ENCODE measurements at places on chromosomes 3 and 15. TPM values are rescaled to one million over a fixed set of nuclear protein-coding genes. Genes with fewer than 3 reads are reported as not detected.

Gene GOLGA6D
- not detected for total RNA-seq

Gene STRA6
- 1.1 TPM for total RNA-seq

Gene ISLR
- 0.28 TPM for total RNA-seq

Gene CCDC39
- not detected for total RNA-seq

GRCh38 chr3:69085833-69086722 is 1.3 kb downstream of the ARL6IP5 start:
- DNase-seq: no peak

DNA sequence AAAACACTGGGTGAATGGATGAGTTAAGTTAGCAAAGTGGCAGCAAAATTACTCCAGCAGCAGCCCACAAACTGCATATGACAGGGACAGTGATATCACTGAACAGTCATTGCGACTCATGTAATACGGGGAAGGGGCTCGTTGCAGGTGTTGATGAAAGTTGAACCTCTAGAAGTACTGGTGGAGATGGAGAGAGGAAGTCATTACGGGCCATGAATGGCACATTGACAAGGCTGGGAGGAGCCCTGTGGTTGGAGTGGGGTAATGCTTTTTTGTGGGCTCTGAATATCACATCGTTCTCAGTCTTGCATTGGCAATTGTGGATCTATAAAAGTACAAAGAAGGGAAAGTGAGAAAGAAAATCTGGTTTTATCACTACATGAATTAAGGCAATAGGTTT is 278.1 kb downstream of the ZPLD1 start:
- DNase-seq: no peak

DNA sequence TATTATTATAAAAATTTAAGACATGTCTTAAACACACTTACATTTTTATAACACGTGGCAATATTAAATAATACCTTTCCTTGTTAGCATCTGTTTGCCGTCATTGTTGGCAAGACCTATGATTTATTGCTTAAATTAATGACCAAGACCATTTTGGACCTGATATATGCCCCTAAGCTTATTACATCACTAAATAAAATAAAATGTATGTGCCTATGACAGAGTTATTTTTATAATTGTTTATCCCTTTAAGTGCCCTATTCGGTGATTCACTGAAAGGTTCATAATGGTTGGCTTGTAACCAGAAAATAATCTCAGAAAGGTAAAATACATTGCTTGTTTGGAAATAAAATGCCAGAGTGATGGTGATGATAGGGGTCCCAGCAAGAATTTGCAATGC is 17.5 kb downstream of the CDIN1 start:
- DNase-seq: no peak

- no peak for DNase-seq
These were observed 299.5 kb downstream of the ZBTB20 start for GRCh38 chr3:114847564-114847963.

Measured in Panc1 (cell line).